ENCODE measurements at places on chromosomes 13 and 19.
A peak's percentile ranks its signal among the peaks of the same experiment; 100 is the strongest.

GRCh38 chr13:100209857-100210825 lies 121.2 kb downstream of the PCCA start:
- no peak for DNase-seq

- DNase-seq = no peak
These were observed 3.8 kb upstream of the KCTD12 start for GRCh38 chr13:76890021-76890420.

DNA sequence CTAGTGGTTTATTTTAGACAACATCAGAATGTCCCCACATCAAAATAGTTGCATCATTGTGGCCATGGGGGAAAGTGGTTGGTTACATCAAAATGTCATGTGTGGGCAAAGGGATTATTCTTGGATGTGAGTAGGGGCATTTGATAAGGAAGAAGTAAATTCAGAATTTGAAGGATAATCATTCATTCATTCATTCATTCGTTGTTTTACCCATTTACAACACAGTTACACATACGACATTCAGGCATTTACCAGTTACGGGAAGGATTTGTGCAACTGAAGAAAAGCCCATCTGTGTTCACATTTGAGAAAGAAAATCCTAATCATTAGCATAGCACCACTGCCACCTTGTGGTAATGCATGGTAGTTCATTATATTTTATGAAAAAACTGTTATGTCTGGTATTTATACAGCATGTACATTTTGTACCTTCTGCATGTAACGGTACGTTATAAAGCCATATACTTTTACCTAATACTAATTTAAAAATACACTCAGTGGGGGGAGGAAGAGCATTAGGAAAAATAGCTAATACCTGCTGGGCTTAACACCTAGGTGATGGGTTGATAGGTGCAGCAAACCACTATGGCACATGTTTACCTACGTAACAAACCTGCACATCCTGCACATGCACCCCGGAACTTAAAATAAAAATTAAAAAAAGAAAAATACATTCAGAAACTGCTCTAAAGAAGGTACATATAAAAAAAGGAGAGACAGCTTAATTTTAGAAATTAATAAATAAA lies 62.1 kb downstream of the DGKH start:
- DNase-seq = peak; percentile 90

DNA sequence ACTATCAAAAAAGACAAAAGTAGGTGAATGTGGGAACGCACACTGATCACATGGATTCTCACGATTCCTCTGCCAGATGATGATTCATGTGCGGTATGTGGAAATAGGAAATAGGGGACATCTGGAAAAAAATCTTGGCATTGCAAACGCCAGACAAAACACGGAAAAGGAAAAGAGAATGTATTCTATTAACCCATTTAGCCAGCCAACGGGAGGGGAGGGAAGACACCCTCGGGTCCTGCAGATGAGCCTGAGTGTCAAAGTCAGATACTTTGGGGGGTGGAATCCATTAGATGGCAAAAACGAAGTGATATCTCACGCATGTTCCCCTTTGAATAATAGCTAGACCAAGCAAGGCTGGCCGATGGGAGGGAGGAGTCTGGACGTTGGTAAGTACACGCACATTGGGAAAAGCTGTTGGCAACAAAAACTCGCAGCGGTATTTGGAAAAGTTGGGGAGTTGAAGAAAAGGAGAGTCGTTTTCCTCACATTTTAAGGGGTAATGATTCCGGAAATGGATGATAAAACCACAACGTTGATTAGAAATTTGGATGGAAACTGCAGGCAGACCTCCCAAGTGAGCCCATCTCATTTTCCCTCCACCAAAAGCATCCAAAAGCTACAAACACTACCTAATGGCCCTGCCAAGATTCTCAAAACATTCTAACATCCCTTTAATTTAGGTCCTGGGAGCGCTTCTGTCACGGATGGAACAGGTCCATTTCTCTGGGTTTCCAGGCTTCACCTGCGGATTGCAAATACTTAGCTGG lies 73.6 kb downstream of the COL4A1 start:
- DNase-seq = no peak

DNA sequence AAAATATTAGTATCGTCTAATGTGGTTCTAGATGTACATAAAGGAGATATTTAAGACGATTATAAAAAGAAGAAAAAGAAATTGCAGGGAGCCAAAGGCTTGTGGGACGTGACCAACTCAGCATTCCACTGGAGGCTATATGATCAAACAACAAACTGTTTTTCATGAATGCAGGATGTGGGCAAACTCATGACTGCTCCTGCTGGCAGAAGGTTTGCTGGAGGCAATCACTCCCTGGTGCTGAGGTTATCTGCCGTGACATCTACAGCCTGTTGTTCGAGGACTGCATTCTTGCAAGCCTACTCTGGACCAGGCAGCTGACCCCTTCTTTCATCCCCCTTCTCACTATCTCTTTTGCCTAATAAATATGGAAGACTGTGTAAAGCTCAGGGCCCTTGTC lies 518.1 kb downstream of the UQCRFS1 start:
- DNase-seq = no peak

GRCh38 chr19:34461375-34462100 lies 20.0 kb upstream of the WTIP start:
- DNase-seq = no peak

DNA sequence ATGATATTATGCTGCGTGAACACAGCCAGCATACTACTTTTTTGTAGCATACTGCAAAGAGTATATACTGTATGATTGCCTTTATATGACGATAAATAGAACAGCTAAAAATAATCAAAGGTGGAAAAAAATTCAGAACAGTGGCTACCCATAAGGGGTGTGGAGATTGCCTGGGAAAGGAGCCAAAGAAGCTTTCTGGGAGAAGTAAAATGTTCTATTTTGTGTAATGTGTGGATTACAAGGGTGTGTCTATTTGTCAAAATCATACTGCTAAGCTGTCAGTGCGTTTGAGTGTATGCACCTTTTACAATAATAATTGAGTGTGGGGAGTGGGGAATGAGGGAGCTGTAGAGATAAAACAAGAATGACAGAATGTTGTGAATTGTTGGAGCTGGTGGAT lies 45.2 kb upstream of the MTIF3 start:
- no peak for DNase-seq

DNA sequence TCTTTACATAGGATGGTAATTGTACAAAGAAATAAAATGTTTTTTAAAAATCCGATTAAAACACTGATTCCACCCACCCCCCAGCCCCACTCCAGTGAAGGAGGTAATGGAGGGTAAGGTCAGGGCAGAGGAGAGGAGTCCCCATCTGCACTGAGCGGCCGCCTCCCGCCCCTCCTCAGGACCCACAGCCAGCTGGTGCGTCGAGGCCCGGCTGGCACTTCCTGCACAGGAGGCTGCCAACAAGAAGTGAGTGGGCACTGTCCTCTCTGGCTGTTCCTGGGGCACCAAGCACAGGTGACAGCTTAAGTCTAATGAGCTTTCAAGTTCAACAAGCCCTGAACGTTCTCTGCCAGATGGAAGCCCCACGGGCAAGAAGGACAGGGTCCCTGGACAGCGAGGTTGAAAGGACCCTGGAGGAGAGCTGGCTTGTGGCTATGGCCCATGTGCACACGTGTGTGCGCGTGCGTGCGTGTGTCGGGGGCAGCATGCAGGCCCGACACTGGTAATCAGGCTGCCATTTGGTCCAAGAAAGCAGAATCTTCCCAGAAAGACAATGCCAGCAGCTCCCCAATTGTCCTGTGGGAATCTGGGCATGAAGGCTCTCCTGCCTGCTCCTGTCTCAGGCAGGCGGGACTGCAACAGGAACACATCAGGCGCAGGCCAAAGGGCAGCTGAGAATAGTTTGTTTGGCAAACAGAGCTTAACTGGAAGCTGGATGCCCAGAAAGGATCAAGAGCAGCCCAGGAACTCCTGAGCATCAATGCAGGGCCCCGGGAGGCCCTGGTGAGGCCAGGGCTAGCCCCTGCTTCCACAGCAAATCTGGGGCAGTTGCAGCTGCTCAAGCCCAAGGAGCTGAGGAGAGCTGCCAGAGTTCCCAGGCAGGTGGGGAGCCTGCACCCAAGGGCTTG lies 15.1 kb upstream of the EPHX3 start:
- DNase-seq = no peak

DNA sequence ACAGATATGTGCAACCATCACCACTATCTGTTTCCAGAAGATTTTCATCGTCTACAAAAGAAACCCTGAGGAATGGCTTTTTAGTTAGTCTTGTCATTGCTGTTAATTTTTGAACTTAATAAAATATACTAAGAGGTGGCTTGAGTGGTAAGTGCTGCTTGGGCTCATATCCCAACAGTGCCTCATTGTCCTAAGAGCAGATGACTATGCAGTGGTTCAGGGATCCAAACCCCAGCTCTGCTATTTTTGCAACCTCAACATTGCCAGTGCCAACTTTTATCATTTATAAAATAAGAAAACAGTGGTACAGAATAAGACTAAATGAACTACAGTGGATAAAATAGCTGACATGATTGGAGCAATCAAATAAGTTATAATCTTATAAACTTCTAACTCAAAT lies 123.2 kb upstream of the SLC7A1 start:
- DNase-seq = no peak

GRCh38 chr13:114114006-114114640 lies 18.3 kb downstream of the RASA3 start:
- no peak for DNase-seq

GRCh38 chr13:111380431-111380830 lies 60.0 kb downstream of the TEX29 start:
- no peak for DNase-seq

GRCh38 chr19:30719999-30720345 lies 347.8 kb downstream of the ZNF536 start:
- no peak for DNase-seq

- DNase-seq = peak; percentile 50
These were observed at the start of gene KCNK6 for GRCh38 chr19:38319421-38320258. Gene KCNK6 (plus strand): TSS chr19:38319845. CDS start chr19:38319951, 106 bp downstream.

- no peak for DNase-seq
These were observed 137.9 kb upstream of the DACH1 start for GRCh38 chr13:72004784-72005374.

- DNase-seq = no peak
These were observed 10.4 kb downstream of the DEDD2 start for GRCh38 chr19:42206871-42207755.

DNA sequence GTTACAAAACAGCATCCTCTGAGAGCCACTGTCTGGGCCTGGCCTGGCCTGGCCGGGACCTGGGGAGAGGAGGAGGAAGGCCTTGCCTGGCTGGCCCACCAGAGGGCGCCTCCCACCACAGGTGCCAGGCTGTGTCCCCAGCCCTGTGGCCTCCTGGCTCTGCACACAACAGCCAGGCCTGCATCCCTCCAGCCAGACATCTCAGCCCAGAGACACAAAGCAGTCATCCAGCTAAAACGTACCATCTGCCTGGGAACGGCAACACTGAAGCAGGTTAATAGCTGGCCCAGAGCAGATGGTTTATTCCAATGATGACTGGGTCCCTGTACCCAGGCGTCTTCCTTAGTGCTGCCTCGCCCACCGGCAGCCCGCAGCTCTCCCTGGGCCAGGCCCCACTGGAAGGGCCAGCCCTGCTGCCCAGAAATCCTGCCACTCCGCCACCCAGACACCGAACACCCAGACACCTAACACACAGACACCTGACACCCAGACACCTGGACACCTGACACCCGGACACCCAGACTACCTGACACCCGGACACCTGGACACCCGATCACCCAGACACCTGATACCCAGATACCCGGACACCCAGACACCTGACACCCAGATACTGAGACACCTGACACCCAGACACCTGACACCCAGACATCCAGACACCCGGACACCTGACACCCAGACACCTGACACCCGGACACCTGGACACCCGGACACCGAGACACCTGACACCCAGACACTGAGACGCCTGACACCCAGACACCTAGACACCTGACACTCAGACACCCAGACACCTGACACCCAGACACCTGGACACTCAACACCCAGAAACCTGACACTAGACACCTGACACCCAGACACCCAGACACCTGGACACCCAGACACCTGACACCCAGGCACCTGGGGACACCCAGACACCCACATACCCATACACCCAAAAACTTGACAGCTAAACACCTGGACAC lies 20.1 kb downstream of the C19orf12 start:
- DNase-seq = peak; percentile 90

GRCh38 chr13:44096901-44097300 lies 217.2 kb downstream of the LACC1 start:
- peak; percentile 65 for DNase-seq

DNA sequence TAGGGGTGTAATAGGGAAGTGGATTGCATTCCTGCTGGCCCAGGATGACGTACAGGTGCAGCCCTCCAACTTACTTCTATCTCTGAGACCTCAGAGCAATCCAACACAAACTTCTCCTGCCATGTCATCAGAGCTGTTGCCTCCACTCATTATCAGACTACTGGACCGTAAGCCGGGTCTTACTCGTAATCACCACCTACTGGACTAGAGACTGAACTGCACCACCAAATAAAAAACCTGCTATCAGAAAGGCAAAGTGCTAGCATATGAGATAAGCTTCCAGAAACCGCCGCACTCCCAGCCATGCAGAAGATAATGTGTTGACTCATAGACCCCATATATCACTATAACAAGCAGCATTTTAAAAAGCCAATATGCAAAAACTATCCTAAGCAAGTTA lies 102.0 kb downstream of the SLITRK1 start:
- DNase-seq = peak; percentile 24

- DNase-seq = no peak
These were observed 16.5 kb downstream of the LRCH1 start for GRCh38 chr13:46569456-46569855.

GRCh38 chr13:113660066-113660465 lies 2.1 kb upstream of the ATP4B start:
- DNase-seq = no peak

GRCh38 chr13:52916486-52916990 lies 68.1 kb upstream of the PCDH8 start:
- no peak for DNase-seq

GRCh38 chr19:18274781-18275356 lies 617 bp upstream of the IQCN start:
- peak; percentile 68 for DNase-seq

DNA sequence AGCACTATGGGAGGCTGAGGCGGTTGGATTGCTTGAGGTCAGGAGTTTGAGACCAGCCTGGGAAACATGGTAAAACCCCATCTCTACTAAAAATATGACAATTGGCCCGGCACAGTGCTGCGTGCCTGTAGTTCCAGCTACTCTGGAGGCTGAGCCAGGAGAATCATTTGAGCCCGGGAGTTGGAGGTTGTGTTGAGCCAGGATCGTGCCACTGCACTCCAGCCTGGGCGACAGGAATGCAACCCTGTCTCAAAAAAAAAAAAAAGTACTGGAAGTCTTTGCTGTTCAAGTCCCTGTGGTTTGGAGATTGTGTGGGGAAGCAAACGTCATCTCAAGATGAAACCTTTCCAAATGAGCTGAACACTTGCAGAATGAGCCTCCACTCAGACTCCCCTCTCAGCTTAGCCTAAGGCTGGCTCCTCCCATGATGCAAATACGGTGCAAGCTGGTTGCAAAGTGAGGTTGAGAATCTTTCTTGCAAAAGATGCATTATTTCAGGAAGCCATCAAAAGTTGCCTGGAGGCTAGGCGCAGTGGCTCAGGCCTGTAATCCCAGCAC lies 46.2 kb downstream of the MYO9B start:
- no peak for DNase-seq

GRCh38 chr19:23098286-23098685 lies 18.5 kb upstream of the ZNF730 start:
- no peak for DNase-seq

- DNase-seq = peak; percentile 85
These were observed at the start of gene LATS2 for GRCh38 chr13:21061029-21061763. Gene LATS2 (minus strand): TSS chr13:21061586. CDS start chr13:21046026, 15,560 bp downstream.

Data from KBM-7 (cell line).